ENCODE measurements at places on chromosomes 1 and 21.

DNA sequence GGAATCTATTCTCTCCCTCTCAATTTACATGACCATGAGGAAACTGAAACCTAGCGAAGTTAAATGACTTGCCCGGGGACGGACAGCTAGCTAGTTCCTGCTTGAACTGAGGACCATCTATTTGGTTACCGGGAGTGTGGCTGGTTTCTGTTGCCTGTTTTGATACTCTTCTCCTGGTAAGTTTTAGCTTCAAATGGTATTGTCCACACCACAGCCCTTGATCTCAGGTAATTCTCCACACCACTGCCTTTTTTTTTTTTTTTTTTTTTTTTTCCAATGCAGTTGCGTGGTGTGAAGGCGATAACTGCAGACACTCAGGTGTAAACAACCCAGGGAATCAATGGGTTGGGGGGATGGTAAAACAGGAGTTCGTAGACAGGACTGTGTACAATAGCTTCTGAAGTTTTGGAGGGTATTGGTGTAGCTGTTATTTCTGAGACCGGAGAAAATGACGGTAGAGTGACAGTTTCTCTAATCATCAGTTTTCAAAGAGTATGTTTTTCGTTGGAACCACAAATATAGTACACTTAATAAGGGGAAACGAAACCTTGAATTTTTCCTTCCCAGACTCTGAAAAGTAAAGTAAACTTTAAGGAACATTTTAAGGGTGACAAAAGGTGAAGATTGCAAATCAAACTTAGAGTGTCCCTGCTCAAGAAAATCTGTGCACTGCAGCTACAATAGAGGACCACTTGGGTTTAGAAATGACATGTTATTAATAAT is 125.3 kb upstream of the CACYBP start:
- no peak for DNase-seq

DNA sequence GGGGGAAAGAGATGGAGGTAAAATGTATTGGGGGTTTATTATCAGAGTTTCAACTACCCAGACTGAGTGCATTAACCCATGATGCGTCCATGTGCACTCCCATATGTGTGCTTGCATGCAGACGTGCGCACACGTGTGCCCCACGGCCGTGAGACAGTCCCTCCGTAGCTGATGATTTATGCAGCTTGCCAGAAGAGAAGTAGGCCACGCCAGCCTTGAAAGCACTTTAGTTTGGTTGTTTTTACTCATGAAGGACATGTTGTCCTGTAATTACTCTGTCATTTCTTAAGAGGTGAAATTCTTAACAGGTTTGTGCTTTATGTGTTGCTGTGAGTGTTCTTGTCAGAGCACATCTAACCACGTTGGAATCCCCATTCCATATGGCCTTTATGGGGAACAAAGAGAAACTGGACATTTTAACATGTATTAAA is 467.8 kb downstream of the LMO4 start:
- no peak for DNase-seq

GRCh38 chr21:38255571-38256117 is 1.1 kb upstream of the KCNJ15 start:
- DNase-seq = no peak

- no peak for DNase-seq
Measured at GRCh38 chr1:107545879-107546278, 405.0 kb downstream of the NTNG1 start.

Data from COR-L47 (cell line).